ENCODE measurements at places on chromosomes 11 and 22.

- no peaks in the 10 kb centered on the region for H3K27me3 ChIP-seq
- H3K4me1 ChIP-seq = peaks cover 4% of the 10 kb centered on the region
- H3K4me3 ChIP-seq = no peak overlapping the region
- DNase-seq = peak; percentile 71
- no peaks in the 10 kb centered on the region for H3K36me3 ChIP-seq
Observed at GRCh38 chr22:44975427-44976262, 34.2 kb downstream of the PHF21B start.

- no peak for DNase-seq
- no peaks in the 10 kb centered on the region for H3K27me3 ChIP-seq
- H3K4me3 ChIP-seq = peak overlapping the region; percentile 83
- H3K36me3 ChIP-seq = no peaks in the 10 kb centered on the region
Observed at GRCh38 chr11:72079819-72080325, 470 bp downstream of the NUMA1 start.

GRCh38 chr11:70705097-70705496 lies 306.8 kb downstream of the CTTN start:
- no peaks in the 10 kb centered on the region for H3K36me3 ChIP-seq
- H3K4me1 ChIP-seq = peaks cover 4% of the 10 kb centered on the region
- no peak overlapping the region for H3K4me3 ChIP-seq
- no peaks in the 10 kb centered on the region for H3K27me3 ChIP-seq
- DNase-seq = no peak

DNA sequence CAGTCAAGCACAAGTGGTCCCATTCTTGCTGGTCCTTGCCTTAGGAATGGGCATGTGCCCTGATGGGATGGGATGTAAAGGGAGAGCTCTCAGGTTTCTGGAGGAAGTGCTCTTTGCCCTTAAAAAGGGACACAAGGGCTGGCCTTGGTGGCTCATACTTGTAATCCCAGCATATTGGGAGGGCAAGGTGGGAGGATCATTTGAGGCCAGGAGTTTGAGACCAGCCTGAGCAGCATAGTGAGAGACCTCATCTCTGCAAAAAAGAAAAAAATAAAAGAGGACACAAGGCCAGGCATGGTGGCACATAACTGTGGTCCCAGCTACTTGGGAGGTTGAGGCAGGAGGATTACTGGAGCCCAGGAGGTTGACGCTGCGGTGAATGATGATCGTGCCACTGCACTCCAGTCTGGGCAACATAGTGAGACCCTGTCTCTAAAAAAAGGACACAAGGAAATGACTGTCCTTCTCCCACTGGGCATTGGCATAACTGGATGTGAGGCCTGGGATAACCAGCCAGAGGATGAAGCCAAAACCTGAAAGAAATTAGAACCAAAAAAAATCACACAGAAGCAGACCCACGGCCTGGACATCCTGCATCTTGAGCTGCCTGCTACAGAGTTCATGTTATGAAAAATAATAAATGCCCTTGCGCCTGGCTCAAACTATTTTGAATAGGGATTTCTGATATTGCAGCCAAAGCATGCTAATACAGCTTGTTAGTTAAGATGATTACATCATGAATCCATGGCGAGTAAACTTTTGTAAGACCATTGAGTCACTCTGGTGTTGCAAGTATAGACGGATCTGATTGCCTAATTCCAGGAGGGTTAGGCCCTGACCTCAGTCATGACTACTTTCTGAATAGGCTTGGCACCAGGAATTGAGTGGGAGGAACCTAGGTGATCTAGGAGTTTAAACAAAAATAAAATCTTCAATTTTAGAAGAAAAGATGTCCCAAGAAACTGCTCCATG lies 12.9 kb upstream of the CRKL start:
- H3K27me3 ChIP-seq = no peaks in the 10 kb centered on the region
- no peak overlapping the region for H3K4me3 ChIP-seq
- no peaks in the 10 kb centered on the region for H3K4me1 ChIP-seq

DNA sequence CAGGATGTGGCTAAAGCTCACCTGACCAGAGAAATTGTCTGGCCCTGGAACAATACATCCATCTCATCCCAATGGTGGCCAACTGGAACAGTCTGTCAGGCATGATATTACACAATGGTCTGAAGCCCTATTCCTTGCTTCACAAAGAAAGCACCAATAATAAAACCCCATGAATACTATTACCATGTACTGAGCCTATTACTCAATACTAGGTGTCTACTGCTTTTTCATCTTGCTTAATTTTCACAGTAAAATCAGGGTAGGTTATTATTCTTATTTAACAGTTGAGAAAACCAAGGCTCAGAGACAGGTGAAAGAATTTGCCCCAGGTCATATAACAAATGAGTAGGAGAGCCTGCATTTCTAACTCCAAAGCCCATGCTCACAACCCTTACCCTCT lies 68.9 kb upstream of the CAPRIN1 start:
- no peak overlapping the region for H3K4me3 ChIP-seq
- no peak overlapping the region for H3K27ac ChIP-seq
- no peaks in the 10 kb centered on the region for H3K27me3 ChIP-seq
- no peaks in the 10 kb centered on the region for H3K36me3 ChIP-seq

DNA sequence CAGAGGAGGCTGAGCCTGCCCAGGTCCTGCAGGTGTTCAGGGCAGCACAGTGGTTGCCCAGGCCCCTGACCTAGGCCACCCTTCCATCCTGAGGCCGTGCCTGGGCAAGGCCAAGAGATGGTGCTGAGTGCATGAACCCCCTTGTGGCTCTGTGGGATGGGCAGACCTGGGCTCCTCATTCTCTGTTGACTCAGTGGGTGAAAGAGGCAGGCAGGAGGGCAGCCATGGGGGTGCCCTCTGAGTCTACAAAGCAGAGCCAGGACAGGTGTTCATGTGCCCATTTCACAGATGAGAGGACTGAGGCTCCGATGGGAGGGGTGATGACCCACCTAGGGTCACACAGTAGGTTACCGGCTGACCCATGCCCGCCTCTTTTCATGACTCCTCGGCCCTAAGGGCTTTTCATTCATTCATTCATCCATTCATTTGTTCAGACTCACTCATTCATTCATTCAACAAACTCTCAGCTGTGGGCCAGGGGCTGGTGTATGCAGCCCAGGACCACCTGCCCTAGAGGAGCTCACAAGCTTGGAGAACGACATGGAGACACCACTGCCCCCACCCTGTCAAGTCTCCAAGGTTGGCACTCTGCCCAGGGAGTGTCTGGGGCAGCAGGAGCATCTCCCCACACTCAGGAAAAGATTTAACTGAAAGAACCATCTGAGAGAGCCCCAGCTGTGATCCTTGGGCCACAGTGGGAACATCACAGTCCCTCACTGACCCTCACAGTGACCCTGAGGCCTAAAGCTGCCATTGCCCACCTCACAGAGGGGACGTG lies 40.5 kb downstream of the IGLL5 start:
- H3K4me1 ChIP-seq = no peaks in the 10 kb centered on the region
- DNase-seq = no peak
- H3K27ac ChIP-seq = no peak overlapping the region
- H3K36me3 ChIP-seq = no peaks in the 10 kb centered on the region

GRCh38 chr11:31236143-31236542 lies 133.4 kb downstream of the DCDC1 start:
- H3K27ac ChIP-seq = no peak overlapping the region
- DNase-seq = no peak
- no peaks in the 10 kb centered on the region for H3K36me3 ChIP-seq
- no peaks in the 10 kb centered on the region for H3K27me3 ChIP-seq
- H3K4me3 ChIP-seq = no peak overlapping the region

DNA sequence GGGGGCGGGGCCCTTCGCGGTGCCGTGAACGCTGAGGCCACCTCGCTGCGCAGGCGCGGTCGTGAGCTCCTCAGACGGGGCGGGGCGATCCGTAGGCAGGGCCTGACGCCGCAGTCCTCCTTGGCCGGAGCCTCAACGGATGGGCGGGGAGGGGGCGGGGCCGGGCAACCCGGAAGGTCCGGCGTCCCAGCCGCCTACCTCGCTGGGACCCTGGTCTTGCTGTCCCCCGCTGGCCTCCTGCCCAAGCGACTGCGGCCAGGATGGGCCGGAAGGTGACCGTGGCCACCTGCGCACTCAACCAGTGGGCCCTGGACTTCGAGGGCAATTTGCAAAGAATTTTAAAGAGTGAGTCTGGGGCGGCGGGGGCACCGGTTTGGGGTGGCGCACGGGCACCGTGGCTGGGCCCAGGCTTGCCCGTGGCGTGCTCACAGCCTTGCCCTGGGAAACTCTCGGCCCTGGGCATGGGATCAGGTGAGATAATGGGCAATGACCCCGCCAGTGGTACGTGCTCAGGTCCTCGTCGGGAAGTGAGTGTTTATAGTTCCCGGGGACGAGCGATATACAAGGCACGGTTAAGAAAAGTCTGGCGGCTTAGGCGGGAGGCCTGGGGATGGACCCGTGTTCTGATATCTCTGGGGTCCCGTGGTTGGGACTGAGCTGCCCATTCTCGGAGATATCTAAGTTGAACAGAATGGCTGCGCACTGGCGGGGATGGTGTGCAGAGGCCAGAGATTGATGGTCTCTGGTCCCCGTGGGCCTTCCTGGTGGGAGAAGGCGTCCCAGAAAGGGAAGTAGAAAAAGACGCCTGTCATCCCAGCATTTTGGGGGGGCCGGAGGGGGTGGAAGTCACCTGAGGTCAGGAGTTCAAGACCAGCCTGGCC lies at the start of gene NADSYN1:
NADSYN1 (plus strand) TSS at position 167 of the 881 bp plus-strand sequence; CDS start at position 261, 94 bp downstream.
- no peaks in the 10 kb centered on the region for H3K4me1 ChIP-seq
- DNase-seq = peak; percentile 80
- no peaks in the 10 kb centered on the region for H3K27me3 ChIP-seq
- no peak within 1 kb of the TSS for H3K27ac ChIP-seq
- H3K36me3 ChIP-seq = peaks cover 7% of the 10 kb centered on the region
- H3K4me3 ChIP-seq = peak within 1 kb of the TSS; percentile 77

- H3K27ac ChIP-seq = no peak overlapping the region
- no peaks in the 10 kb centered on the region for H3K36me3 ChIP-seq
- DNase-seq = no peak
- H3K4me3 ChIP-seq = no peak overlapping the region
- no peaks in the 10 kb centered on the region for H3K27me3 ChIP-seq
Observed at GRCh38 chr22:39536711-39537110, 4.2 kb upstream of the RPS19BP1 start.

DNA sequence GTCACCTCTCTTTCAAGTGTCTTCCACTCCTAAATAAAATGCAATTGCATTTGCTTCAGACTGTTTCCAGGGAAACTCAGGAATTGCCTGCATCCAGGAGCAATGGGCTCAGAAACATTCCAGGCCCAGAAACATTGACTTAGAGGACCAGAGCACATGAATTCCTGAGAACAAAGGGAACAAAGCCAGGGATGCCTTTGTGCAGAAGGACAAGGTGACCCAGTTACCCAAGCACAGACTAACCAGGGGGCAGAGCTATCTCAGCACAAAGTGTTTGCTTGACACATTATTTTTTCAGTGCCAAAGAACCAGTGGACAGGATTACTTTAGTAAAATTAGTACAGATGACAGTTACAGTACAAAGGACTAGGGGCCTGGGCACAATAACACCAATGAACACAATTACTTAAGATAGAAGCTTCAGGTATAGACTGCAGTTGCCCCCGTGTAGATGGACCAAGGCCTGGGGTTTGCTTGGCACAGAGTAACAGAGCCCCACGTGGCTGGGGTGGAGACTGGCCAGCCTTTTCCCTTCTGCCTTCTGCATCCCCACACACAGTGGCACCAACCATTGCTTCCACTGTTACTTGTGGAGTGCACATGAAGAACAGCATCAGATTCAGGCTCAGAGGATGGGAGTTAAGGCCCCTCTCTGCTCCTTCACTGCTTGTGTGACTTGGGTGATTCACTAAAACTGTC lies 500.8 kb downstream of the INSC start:
- no peak overlapping the region for H3K4me3 ChIP-seq
- no peak for DNase-seq
- H3K4me1 ChIP-seq = no peaks in the 10 kb centered on the region
- no peak overlapping the region for H3K27ac ChIP-seq
- no peaks in the 10 kb centered on the region for H3K27me3 ChIP-seq

DNA sequence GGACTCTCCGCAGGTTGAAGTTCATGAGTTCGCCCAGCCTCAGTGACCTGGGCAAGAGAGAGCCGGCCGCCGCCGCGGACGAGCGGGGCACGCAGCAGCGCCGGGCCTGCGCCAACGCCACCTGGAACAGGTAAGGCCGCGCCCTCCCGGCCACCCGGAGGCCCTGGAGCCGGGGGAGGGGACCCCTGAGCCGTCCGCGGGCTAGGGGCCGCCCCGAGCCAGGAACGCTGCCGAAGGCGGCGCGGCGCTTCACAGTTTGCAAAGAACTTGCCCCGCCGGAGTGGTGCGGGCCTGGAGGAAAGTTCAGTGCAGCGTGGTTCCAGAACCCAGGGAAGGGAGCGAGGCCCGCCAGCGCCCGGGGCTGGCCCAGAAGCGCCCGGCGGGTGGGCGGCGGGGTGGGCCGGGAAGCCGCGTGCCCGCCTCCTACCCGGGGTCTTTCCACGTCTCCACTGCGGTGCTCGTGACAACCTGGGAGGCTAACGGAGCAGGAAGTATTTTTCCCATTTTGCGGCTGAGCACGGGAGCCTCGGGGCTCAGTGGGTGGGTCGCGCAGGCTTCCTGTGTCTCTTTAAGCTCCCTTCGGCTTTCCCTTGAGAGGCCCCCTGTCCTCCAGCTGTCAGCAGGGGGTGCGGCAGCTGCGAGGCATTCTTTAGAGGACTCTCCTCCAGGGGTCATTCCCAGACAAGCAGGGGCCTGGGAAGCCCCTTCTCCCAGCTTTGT lies 635 bp downstream of the PRR5 start:
- H3K27me3 ChIP-seq = peaks cover 14% of the 10 kb centered on the region
- no peak overlapping the region for H3K27ac ChIP-seq
- H3K36me3 ChIP-seq = no peaks in the 10 kb centered on the region
- H3K4me1 ChIP-seq = peaks cover 4% of the 10 kb centered on the region
- no peak for DNase-seq

DNA sequence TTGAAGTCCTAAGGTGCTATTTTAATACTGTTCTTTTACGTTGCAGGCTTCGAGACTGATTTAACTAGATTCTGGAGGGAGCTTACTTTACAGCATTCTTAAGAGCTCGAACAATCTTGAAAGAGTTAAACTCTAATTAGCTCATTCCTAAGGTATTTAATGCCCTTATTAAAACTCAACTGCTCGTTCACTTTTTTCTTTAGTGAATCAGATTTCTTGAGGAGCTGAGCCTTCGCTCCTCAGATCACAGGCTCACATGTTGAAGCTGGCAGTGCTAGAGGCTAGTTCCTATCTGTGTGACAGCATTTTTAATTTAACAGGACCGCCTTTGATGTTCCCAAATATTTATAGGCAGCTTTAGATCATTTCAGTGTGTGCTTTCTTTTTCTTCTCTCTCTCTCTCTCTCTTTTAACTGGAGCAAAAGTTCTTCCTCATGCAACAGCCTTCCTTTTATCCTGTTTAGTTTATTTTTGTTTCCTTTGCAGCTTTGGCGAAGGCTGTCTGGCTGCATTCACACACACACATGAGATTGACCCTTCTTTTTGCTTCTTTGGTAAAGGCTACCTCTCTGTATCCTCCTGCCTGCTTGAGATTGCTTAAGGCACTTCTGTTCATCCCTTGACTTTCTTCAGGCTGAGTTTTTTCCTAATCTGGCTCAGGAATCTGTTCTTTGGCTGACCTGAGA lies 21.0 kb downstream of the ZNRF3 start:
- H3K27ac ChIP-seq = no peak overlapping the region
- H3K4me3 ChIP-seq = no peak overlapping the region
- DNase-seq = no peak
- H3K27me3 ChIP-seq = no peaks in the 10 kb centered on the region
- peaks cover 8% of the 10 kb centered on the region for H3K4me1 ChIP-seq
- H3K36me3 ChIP-seq = no peaks in the 10 kb centered on the region

Measured in iPS DF 6.9 (cell line).